ENCODE measurements at places on chromosomes 13 and 19.

DNA sequence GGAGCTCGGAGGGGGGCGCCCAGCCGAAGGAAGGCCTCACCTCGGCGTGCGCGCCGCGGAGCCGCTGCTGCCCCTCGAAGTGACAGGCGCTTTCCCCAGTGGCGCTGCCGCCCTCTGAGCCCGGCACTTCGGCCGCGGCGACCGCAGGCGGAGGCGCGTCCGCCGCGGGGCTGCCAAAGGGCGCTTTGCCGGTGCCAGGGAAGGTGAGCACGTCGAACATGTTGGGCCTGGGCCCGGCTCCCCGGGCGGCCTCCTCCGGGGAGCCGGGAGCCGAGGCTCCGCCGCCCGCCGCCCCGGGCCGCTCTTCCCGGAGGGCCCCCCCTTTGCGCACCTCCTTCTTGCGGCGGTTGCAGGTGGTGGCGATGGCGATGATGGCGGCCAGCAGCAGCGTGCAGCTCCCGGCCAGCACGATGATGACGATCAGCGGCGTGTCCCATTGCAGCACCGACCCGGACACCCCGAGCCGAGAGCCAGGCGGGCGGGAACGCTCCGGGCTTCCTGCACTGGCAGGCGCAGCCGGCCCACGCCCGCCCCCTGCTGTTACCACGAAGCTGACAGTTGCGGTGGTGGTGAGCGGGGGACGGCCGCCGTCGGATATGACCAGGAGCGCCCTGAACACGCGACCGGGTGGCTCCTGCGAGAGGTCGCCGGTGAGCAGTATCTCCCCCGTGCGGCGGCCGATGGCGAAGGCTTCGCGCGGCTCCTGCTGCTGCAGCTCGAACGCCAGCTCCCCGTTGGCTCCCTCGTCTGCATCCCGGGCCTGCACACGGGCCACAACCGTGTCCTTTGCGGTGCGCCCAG lies 2.5 kb downstream of the PCDH8 start:
- DNase-seq = no peak

DNA sequence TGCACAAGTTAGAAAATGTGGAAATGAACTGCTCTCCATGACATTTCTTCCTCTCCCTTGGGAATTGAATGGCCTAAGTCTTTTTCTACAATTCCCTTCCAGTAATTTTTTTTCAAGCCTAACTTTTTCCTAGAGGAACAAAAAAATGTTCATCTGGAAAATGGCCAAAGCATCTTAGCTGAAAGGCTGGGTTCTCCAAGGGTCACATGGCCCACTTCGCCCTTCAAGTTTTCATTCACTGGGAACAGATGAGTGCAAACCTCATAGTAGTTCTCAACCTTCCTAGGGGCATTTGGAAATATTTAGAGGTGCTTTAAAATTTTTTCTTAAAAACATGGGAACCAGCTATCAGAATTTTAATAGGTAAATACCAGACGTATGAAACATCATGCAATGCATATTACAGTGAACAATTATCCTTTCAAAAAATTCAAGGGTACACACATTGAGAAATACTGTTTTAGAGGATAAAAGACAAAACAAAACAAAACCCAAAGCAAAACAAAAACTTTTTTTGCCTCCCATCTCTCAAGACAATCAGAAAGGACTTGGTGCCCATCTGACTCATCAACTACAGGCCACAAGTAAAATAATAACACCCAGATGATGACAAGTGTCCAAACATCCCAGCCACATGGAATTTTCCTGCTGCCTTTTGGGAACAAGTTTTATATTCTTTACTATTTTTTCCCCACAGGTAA lies 208.8 kb downstream of the SLITRK6 start:
- no peak for DNase-seq

DNA sequence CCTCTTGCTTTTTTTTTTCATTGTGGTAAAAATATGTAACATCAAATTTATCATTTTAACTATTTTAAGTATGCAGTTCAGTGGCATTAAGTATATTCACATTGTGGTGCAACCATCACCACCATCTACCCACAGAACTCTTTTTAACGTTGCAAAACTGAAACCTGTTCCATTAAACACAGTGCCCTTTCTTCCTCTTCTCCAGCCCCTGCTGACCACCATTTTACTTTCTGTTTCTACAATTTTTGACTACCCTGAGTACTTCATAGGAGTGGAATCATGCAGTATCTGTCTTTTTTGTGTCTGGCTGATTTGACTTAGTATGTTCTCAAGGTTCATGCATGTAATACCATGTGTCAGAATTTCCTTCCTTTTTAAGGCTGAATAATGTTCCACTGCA lies 153.1 kb downstream of the FGF9 start:
- no peak for DNase-seq

- DNase-seq = no peak
Observed at GRCh38 chr13:114099918-114100445, 32.4 kb downstream of the RASA3 start.

- no peak for DNase-seq
Observed at GRCh38 chr13:110560601-110561343, 750 bp downstream of the RAB20 start.

GRCh38 chr19:14762111-14762510 lies 16.2 kb downstream of the ADGRE2 start:
- no peak for DNase-seq

DNA sequence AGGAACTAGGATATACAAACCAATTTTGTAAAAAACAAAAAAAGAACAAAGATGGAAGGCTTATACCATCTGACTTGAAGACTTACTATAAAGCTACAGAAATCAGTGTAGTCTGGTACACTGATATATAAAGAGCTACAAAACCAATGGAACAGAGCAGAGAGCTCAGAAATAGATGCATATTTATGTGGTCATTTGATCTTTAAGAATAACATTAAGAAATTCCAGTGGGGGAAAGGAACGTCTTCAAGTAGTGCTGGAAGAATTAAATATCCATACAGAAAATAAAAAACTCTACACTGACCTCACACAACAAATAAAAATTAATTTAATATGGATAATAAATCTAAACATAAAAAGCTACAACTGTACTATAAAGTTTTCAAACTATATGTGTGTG lies 317.0 kb downstream of the ENOX1 start:
- DNase-seq = no peak

GRCh38 chr13:20174656-20175405 lies 14.0 kb upstream of the GJA3 start:
- no peak for DNase-seq

DNA sequence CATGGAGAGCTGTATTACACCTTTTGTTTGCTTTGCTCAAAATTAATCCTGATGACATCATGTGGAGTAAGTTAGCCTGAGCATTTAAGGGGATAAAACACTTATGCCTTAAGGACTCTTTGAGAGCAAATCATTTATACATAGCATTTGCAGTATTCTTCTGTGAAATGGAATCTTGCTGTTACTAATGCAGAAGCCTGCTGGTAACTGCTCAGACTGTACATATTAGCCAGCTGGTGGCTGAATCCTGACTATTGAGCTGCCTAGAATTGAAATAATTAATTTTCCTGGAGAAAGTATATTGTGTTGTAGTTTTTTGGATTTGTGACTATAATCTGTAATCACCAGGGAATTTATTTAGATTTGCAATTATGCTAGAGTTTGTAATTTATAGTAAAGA lies 363.2 kb downstream of the GPC6 start:
- DNase-seq = no peak

GRCh38 chr13:45670189-45670885 lies 31.8 kb upstream of the CBY2 start:
- DNase-seq = no peak

GRCh38 chr19:11373166-11373884 lies 1.1 kb upstream of the SWSAP1 start:
- DNase-seq = no peak

DNA sequence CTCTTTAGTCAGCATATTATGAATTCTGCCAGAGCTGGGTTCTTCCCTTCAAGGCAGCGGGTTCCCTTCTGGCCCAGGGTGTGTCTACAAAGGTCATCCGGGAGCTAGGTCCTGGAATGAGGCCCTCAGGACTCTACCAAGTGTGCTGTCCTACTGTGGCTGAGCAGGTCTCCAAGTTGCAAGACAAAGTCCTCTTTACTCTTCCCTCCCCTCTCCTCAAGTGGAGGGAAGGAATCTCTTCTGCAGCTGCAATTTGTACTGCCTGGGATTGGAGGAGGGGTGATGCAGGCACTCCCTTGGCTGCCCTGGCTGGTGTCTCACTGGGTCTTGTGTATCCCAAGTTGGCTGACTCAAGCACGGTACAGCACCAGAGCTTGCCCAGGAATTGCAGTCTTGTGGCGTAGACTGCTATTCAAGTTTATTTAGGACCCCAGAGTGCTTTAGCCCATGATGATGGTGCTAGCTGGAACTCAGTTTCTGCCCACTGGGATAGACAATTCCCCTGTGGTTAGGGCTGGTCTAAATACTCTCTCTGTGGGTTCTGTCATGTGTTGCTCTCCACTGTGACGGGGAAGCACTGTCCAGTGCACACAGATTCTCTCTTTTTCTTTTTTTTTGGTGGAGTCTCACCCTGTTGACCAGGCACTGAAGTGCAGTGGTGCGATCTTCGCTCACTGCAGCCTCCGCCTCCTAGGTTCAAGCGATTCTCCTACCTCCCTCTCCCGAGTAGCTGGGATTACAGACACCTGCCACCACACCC lies 28.5 kb downstream of the RFC3 start:
- no peak for DNase-seq

- no peak for DNase-seq
Observed at GRCh38 chr13:44768775-44769581, 192.8 kb upstream of the TSC22D1 start.

DNA sequence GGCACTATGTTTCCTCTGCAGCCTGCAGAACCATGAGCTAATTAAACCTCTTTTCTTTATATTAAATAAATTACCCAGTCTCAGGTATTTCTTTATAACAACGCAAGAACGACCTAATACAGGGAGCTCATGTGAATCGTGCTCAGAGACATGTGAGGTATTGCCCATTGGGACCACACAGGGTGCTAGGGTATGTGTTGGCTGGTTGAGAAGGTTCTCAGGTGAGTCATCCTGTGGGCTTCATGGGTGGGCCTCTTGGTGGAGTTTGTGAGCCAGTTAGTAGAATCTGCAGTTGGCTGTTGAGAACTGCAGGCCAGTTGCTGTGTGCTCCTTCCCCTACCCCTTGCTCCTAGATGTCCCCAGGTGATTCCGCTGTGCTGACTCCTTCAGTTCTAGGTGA lies 163.0 kb downstream of the HS6ST3 start:
- DNase-seq = no peak

DNA sequence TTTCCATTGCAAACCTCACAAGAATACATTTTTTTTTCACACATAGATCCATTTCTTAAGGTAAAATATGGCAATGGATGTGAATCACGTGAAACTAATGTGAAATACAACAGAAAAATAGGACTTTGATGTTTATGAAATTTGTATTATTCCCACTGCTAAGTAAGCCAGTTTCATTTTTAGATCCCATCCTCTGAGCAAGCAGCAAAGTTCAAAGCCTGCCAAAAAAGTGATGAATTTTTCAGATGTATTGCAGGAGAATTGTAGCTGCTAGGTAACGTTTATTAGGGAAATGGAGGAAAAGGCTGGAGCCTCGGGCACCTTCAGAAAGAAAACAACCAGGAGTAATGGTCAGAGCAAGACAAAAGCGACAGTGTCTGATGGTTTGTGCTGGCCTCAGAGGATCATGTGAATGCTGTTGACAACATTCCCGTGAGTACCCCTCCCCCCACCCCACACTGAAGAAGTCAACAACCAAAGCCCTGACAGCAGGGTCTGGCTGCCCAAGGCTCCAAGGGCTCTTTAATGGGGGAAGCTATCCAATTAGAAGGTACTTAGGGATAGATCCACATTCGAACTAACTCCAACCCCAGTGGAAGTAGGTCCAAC lies 95.5 kb downstream of the OXGR1 start:
- no peak for DNase-seq

DNA sequence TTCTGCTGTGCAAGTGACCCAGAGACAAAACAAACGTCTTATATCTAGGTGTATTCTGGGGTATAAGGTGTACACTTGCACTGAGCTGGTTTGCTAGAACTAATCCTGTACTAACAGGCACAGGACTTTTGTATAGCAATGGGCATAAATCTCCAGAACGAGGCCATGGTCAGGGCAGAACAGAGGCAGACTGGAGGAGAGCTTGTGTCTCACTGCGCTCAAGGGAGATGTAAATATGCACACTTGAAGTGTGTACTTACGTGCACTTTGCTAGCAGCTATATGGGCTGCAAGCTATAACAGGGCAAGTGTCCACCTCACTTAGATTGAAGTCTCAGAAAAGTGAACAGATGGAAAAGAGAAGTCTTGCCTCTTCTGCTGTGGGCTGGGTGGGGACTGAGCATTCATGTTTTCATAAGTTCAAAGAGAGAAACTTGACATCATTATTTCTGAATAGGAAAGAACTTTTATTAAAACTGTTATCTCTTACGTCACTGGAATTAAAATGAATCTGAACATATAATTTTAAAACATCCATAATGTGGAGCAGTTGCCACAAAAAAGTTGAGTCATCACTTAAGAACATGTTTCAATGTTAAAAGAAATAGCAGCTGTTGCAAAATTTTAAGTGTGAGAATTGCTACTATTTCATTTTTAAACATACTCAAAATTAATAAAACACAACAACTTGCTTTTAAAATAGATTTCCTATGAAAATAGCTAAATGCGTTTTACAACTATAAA lies 888.3 kb downstream of the PCDH9 start:
- no peak for DNase-seq

DNA sequence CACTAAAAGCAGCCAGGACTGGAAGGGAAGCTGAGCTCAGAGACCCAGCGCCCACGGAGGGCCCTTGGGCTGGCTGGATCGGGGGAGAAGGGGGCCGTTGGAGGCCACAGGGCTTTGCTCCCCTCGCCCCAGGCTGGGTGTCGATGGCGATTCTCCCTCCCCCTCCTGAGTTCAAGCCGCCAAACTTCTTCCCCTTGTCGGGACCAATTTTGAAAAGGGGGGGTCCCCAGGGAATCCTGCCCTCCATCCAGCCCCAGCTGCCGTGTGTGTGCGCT lies 61.2 kb downstream of the COLGALT1 start:
- no peak for DNase-seq

DNA sequence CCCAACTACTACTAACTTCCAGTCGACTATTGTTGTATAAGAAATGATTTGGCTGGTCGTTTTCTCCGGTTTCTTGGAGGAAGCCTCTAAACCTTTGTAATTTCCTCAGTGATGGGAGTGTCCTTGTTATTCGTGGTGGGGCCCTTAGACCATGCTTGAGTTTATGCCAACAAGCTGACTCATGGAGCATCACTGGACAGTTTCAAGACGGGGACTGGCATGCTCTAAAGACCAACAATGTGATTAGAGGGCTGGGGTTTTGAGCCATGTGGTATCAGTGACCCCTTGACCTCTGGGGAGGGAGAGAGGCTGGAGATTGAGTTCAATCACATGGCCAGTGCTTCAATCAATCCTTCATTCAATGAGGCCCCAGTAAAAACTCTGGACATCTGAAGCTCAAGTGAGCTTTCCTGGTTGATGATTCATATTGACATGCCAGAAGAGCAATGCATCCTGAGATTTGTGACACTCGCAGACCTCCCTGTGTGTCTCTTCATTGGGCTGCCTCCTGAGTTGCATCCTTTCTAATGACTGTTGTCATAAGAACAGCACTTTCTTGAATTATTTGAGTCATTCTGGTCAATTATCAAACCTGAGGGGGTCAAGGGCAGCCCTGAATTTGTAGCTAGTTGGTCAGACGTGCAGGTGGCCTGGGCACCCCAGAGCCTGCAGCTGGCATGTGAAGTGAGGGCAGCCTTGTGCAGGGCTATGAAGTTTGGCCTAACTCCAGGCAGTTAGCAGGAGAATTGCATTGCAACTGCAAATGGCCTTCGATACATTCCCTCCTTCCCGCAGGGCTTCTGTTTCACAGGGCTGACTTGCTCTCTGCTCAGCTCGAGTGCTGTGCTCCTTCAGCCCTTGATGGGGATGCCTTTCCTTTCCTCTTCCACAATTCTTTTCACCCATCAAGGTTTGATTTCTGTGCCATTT lies 246.5 kb downstream of the FGF9 start:
- DNase-seq = no peak

All from effector CD8-positive, alpha-beta T cell (primary cell).